Thymus (tissue), 14 donors: ENCODE measurements at places on chromosomes 3 and 15.

DNA sequence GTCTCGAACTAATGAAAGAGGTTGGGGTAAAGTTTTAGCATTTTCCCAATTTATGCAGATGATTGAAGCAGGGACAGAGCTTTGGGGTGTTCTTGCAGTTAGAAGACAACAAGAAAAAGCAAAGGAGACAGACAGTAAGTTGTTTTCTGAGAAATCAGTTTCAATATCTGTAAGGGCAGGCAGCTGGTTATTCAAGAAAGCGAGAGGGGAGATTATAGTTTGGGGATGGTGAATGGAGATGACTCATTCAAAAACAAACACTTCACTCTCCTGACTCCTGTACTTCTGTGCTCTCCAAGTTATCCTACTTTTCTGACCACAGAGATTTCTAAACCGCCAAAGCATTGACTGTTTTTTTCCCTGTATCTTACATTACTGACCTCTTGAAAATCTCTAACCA lies 352.0 kb downstream of the GAP43 start:
- no peak for DNase-seq
- H3K4me3 ChIP-seq = no peak overlapping the region
- no peaks in the 10 kb centered on the region for H3K4me1 ChIP-seq
- H3K27me3 ChIP-seq = no peaks in the 10 kb centered on the region
- no peak overlapping the region for H3K27ac ChIP-seq

GRCh38 chr3:119586733-119587172 lies 7.5 kb downstream of the ADPRH start:
- H3K27ac ChIP-seq = no peak overlapping the region
- H3K4me3 ChIP-seq = no peak overlapping the region
- H3K27me3 ChIP-seq = no peaks in the 10 kb centered on the region
- DNase-seq = no peak
- no peaks in the 10 kb centered on the region for H3K4me1 ChIP-seq

DNA sequence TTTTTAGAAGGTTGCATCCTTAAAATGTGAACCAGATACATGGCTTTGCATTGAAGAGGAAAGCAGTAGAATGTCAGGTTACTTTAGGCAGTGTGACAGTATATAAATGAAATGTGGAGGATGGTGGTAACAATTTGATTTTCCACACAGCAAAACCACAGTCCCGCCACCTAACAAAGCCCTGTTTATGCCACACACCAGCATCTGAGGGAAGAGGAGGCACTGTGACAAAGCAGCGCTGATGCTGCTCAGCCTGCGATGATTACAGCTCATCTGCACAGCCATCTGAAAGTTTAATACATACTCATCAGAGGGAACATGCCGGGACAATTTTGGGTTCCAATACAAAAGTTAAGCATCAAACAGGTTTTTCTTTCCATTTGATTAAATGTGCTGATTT lies 8.9 kb downstream of the RNF7 start:
- H3K4me1 ChIP-seq = no peaks in the 10 kb centered on the region
- no peaks in the 10 kb centered on the region for H3K27me3 ChIP-seq
- no peak overlapping the region for H3K27ac ChIP-seq
- no peak overlapping the region for H3K4me3 ChIP-seq

GRCh38 chr3:143084856-143085731 lies 34.5 kb upstream of the CHST2 start:
- H3K27ac ChIP-seq = no peak overlapping the region
- H3K4me1 ChIP-seq = no peaks in the 10 kb centered on the region
- no peaks in the 10 kb centered on the region for H3K36me3 ChIP-seq
- H3K4me3 ChIP-seq = no peak overlapping the region

GRCh38 chr3:137988152-137988551 lies 21.8 kb upstream of the CLDN18 start:
- H3K27me3 ChIP-seq = no peaks in the 10 kb centered on the region
- H3K27ac ChIP-seq = no peak overlapping the region
- H3K36me3 ChIP-seq = no peaks in the 10 kb centered on the region

DNA sequence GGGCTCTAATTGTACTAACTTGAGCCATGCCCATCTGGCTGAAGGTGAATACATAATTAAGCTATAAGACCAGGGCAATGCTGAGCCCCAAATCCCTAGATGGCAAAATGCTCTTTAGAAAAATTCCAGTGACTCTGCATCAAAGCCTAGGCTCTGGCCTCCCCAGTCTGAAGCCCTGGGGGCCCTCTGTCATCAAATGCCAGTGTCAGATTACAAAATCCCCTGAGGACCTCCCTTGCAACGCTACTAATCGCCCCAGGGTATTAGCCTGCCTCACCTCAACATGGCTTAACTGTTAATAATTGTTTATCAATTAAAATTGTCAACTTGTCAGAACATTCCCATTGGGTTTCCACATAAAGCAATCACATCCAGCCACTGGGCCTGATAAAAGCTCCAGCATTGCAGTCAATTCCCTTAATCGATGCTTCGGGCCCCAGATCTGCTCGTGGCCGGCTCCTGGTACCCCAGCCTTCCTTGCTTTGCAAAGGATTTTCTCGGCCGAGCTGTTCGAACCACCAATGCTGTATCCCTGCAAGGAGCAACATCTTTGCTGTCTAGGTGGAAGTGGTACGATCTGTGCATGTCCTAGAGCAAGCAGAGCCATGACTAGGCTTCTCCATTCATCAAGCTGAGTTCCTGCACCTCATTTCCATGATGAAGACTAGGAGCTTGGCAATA lies 151.7 kb downstream of the MEGF11 start:
- H3K4me1 ChIP-seq = no peaks in the 10 kb centered on the region
- no peak overlapping the region for H3K27ac ChIP-seq
- no peaks in the 10 kb centered on the region for H3K27me3 ChIP-seq

DNA sequence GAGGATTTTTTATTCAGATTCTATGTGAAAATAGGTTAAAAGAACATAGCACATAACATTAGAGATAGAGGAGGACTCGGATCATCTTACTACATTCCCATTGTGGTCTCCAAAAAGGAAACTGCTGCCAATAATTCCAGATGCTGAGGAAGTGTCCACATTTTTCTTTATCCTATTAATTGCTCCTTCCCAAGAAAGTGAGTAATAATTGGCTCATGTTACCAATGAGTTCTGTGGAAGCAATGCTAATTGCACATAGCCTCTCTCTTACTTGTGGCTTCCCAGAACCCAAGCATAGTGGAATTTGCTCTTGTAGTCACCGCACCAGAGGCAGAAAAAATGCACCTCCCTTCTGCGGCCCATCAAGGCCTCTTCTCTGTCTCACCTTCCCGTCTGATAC lies 208.4 kb downstream of the PLOD2 start:
- no peaks in the 10 kb centered on the region for H3K36me3 ChIP-seq
- no peaks in the 10 kb centered on the region for H3K27me3 ChIP-seq
- no peaks in the 10 kb centered on the region for H3K4me1 ChIP-seq
- H3K27ac ChIP-seq = no peak overlapping the region
- no peak overlapping the region for H3K4me3 ChIP-seq

DNA sequence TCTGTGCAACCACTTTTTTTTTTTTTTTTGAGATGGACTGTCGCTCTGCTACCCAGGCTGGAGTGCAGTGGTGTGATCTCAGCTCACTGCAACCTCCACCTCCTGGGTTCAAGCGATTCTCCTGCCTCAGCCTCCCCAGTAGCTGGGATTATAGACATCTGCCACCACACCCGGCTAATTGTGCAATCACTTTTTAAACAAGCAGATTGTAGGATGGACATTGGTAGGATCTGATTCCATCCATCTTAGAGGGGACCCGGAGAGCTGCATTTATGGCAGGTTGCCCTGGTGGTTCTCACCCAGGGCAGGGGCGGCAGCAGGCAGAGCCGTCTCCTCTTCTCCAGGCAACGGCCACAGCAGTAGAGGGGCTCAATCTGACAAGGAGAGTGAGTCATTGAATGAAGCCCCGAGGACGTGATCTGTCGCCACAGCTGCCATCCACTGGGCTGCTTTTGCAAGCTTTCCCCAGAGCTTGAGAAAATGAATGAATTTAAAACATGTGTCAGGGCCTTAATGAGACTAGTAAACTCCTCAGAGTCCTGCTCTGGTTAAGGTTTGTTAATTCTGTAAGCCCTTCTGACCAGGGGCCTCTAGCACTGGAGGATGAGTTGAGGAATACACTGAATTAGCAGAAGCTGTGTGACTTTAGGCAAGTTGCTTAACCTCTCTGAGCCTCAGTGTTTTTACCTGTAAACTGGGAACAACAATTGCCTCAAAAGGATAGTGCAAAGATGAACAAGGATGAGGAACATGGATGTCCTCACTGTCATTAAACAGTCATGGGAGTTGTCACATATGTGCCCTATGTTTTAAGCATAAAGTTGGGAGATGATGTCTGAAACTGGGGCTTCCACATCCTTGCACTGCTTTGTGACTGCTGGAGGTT lies 129.1 kb downstream of the ASB7 start:
- peaks cover 2% of the 10 kb centered on the region for H3K27me3 ChIP-seq
- H3K36me3 ChIP-seq = no peaks in the 10 kb centered on the region
- no peak overlapping the region for H3K27ac ChIP-seq
- H3K4me1 ChIP-seq = no peaks in the 10 kb centered on the region
